ENCODE measurements at places on chromosomes 12 and 14.

DNA sequence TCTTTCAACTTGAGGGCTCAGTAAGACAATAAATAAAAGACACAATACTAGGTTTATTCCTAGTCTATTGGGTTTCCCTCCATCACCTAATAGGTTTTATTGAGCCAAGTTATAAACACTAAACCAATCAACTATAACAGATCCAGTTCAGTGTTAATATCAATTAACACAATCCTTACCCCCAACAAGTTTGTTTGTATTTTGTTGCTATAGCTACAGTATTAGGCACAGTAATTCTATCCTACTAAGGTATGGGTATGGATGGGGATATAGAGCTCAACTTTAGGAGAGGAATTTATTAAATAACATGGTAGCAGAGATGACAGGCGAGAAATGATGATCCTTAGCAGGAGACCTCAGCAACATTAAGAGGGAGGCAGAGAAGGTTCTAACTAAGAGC is 13.3 kb downstream of the PPP4R3A start:
- no peak for DNase-seq

- no peak for DNase-seq
These were observed 11.2 kb downstream of the LGMN start for GRCh38 chr14:92737206-92737605.

GRCh38 chr12:95102916-95103671 is 29.7 kb upstream of the NR2C1 start:
- no peak for DNase-seq

GRCh38 chr12:40701756-40702155 is 9.5 kb downstream of the CNTN1 start:
- DNase-seq, result no peak

GRCh38 chr14:53470351-53471043 is 317.4 kb upstream of the DDHD1 start:
- DNase-seq, result no peak

- no peak for DNase-seq
These were observed 131.2 kb upstream of the DYRK2 start for GRCh38 chr12:67517181-67517887.

- no peak for DNase-seq
These were observed 2.7 kb upstream of the BCL7A start for GRCh38 chr12:122018937-122019336.

DNA sequence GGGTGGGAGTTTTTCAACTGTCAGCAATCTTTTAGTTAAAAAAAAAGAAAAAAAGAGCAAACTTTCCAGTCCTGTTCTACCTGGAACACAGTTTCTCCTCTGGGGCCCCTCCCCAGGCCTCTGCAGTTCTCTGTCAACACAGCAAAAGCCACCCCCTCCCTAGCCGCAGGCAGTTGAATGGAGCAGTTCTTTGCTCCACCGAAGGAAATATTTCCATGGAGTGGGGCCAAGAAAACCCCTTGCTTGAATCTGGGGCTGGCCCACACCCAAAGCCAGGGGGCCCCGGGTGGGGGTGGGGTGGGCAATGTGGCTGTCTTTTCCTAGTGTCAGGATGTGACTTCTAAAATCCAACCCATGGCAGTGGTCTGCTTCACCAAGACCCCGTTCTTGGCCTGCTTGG is 5.0 kb upstream of the MEG3 start:
- DNase-seq, result no peak

DNA sequence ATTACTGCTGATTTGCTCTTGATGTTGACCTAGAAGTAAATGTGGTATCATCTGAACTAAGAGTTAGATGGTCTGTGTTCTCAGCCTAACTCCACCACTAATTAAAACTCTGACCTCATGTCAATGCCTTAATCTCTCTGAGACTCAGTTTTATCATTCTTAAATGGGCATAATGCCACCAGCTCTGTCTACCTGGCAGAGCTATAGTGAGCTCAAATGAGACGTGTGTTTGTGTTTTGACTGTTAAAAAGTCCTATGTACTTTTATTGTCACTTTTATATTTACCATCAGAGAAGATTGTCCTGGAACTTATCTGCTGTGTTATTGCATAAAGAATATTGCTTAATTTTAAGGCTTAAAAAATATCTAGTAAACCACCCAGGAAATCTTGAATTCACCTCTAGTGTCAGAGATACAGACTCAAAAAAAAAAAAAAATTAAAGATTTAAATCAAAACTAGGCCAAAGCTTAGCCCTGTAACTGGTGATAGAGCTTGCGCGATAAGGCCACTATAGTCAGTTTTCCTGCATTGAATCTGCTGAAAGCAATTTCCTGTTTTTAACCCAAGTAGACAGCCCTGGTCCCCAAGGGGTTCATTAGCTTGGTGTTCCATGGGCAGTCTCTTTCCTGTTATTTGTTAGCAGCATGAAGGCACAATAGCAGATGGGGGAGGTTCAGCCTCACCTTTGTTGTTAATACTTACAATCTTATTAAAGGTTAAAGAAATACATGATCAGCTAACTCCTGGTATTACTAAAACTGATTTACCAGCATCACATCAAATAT is 261.8 kb downstream of the ATP23 start:
- no peak for DNase-seq

DNA sequence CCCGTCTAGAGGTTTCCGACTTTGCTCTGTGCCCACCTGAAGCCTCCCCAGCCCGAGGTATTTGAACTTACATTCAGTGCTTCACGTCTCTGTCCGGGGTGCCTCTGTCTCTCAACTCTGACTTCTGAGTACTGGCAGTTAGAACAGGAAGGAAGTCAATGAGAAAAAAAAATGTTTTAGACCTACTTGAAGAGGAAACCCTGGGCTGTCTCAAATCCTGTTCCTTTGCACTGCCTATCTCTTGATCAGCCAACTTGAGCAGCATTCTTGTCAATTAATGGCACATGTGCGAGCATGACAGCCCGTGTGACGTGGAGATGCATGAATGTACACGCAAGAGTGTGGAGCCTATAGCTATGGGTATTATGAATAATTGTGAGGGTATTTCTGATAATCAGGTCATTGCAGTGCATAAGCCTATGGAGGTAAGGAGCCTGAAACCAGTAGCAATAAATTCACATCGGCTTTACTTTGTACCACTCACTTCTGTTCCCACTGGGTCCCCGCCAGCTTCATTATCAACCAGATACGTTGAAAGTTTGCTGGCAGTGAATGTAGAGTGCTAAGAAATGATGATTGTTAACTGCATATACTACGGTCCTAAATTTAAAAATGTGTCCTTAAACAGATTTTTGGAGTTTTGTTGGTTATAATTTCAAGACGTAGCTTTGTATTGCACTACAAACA is at the start of gene ARHGDIB:
ARHGDIB (minus strand) TSS at position 136 of the 687 bp plus-strand sequence. CDS start 10,889 bp downstream, outside the sequence.
- no peak for DNase-seq

GRCh38 chr12:56551070-56551469 is 29.4 kb downstream of the RBMS2 start:
- DNase-seq, result no peak

- no peak for DNase-seq
These were observed 34.3 kb downstream of the SERPINA3 start for GRCh38 chr14:94646481-94646880.

DNA sequence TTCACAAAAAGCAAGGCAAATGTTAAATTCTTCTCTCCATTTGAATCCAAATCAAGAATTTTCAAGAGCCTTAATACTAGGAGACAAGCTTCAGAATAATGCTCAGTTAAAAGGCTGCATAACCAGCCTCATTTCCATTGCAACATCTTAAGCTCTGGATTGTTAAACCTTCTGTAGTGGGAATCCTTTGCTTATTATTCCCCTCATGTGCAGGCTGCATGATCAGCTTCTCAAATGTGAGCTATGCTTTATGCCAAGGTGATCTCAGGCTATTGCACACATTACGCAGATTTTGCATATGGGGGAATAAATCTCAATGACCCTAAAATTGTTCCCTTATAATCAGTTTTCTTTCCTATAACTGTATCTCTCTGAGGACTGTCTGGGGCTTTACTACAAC is 71.7 kb upstream of the CCDC196 start:
- no peak for DNase-seq

- DNase-seq, result no peak
These were observed 61.7 kb downstream of the RALGAPA1 start for GRCh38 chr14:35747379-35747778.

DNA sequence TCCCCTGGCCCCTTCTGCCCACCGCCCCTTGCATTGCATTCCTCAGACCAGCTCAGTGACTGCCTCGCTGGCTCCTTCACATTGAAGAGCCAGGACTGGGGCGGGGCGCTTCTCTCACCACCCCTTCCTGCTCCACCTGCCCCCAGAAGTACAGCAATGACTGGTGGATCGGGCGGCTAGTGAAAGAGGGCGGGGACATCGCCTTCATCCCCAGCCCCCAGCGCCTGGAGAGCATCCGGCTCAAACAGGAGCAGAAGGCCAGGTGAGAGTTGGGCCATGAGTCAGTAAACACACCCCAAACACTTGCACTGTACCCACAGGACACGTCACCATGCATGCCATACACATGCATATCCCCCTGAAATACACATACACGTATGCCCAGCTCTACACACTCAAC is 5.8 kb downstream of the CACNB3 start:
- DNase-seq, result no peak

DNA sequence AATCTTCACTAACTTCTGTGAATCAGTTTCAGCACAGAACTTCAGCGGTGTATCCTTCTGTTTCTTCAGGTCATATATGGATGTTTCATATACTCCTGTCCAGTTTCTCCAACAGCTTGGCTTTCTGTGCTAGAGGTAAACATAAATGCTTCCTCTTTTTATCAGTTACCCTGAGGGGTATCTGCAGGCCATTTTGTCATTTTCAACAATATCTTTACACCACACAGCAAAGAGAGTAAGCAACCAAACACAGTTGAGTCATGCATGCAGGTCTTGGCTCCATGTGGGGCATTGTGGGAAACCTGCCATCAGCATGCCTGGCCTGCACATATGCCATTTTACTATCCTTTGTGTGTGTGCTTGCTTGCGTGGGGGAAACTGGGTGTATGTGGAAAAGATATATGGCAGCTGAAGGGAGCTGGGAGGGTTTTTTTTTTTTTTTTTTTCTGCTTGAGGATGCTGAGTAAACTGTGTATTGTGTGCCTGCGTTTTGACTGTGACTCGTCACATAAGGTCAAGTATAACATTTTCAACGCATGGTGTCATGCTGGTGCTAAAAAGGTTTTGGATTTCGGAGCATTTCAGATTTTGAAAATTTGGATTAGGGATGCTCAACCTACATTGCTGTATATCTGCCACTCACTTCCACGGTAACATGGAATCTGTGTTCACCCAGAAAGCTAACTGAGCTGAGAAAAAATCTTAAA is 56.1 kb upstream of the YARS2 start:
- DNase-seq, result no peak

GRCh38 chr12:46332260-46332659 is 40.3 kb downstream of the SLC38A2 start:
- DNase-seq, result no peak

DNA sequence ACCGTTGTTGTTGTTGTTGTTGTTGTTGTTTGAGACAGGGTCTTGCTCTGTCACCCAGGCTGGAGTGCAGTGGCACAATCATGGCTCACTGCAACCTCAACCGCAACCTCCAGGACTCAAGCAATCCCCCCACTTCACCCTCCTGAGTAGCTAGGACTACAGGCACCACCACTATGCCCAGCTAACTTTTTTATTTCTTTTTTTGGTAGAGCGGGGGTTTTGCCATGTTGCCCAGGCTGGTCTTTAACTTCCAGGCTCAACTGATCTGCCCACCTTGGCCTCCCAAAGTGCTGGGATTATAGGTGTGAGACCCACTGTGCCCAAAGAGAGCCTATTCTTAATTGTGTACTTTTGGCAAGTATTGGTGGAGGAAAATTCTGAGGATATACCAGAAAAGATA is 25.7 kb downstream of the MOK start:
- DNase-seq, result no peak

Measured in right kidney (tissue), 9 donors.